ENCODE measurements at places on chromosomes 4 and X. TPM values are rescaled to one million over a fixed set of nuclear protein-coding genes. Genes with fewer than 3 reads are reported as not detected.

GRCh38 chrX:136376713-136377112 is 76.0 kb downstream of the ADGRG4 start:
- no peak for DNase-seq

- DNase-seq = no peak
Observed at GRCh38 chr4:148094149-148094548, 348.1 kb downstream of the NR3C2 start.

DNA sequence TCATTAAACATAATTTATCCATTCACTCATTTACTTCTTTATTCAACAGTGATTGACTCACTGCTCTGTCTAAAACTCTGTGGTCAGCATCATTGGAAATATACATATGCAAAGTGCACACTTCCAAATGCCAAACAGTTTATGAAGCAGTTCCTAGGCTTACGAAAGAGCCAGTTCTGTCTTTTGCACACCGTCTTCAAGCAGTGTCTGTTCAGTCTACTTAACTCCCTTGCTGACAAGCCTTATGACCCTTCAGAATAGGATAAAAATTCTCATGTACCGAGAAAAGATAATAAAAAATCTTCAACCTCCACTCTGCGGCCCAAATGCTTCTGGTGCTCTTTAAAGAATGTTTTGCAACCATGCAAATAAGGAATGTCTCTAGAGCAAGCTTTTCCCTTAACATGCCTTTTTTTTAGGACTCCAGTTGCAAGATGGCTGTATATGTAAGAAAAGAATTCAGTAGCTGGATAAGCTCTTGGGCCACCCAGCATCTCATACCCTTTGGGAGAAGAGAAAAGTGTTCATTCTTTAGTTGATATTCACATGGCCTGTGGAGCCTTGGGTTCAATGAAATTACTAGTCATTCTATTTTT is 1037.0 kb upstream of the SLIT2 start:
- DNase-seq = no peak

DNA sequence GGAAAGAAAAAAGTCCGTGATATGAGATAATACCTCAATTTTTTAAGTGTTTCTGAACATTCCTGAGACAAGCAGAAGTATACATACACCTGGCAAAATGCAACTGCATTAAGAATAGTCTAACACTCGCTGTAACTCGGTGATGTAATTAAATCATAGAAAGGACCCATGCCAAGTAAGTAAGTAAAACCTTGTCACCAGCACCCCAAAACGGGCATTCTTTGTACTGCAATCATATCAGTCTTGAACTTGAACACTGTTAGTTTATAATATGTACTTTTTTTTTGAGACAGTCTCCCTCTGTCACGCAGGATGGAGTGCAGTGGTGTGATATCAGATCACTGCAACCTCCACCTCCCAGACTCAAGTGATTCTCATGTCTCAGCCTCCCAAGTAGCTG is 47.4 kb downstream of the SMIM14 start:
- DNase-seq = no peak

DNA sequence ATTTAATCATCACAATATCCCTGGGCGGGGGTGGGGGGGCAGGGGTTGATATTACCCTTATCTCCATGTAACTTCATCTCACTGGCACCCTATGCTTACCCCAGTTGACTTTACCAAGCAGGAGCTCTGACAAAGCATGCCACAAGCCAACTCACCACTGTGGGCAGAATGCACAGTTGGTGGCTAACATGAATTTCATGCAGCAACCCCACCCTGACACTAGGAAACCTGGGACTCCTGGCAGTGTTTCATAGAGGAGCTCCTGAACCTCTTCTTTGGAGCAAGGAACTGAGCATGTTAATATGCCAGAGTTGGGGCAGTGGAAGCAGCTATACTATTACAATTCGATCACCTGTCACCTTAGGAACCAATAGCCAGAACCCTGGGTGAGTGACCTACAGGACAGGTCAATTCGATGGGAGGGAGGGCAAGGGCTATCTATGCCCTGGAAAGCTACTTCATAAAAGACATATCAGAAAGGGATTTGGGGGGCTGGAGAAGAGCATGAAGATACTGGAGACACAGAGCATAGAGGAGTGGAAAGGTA is 97.2 kb upstream of the ACSL4 start:
- no peak for DNase-seq

- DNase-seq = peak; percentile 79
Observed at GRCh38 chrX:68732906-68733493, 85.5 kb downstream of the STARD8 start.

DNA sequence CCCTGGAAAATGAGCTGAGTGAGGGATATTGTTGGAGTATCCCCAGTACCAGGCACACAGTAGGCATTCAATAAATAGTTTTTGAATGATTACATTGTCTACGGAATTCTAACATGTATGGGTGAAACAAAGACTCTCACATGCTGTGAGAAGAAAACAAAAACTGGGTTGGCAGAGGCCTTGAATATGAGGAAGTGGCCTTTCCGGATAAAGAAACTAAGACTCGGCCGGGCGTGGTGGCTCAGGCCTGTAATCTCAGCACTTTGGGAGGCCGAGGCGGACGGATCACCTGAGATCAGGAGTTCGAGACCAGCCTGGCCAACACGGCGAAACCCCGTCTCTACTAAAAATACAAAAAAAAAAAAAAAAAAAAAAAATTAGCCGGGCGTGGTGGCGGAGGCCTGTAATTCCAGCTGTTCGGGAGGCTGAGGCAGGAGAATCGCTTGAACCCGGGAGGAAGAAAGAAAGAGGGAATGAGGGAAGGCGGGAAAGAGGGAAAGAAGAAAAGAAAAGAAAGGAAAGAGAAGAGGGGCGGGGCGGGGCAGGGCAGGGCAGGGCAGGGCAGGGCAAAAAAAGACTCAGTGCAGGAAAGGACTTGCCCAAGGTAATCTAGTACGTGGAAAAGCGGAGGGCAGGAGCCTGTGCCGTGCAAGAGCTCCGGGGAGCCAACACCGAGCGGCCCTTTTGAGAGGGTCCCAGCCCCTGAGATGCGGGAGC is 689 bp upstream of the TMA16 start:
- DNase-seq = peak; percentile 47

GRCh38 chrX:40262157-40263013 is 164.6 kb upstream of the BCOR start:
- DNase-seq = peak; percentile 48

DNA sequence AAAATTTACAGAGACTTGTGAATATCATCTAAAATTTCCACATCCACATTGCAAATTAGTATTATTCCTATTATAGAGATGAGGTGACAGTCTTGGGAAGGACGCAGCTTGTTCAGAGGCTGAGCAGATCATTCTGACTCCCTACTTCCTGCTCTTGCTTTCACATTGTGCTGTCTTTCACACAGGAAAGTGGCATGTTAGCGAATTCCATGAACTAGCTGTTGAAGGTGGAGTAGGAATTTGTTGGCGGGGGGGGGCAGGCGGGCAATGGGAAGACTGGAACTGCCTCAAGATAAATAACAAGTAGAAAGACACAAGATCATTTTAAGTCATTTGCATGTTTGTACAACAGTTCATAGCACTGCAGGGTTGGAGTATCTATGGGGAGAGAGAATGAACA is 2.3 kb downstream of the PF4V1 start:
- DNase-seq = no peak

DNA sequence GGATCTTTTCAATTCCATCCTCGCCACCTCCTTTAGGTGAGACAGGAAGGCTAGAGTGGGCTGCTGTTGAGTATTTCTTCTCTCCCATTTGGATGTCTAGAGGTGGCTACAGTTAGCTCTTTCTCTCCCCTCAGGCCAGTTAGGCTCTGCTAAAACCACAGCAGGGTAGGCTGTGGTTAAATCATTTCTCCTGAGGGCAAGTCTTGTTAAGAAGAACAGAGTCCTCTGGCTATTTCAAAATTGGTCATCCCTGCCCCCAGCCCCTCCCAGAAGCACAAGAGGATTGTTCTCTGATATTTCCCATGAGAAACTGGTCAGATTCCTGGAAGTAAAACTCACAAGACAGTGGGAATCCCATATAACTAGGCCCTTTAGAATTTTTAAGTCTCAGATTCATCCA is 1359.5 kb downstream of the TECRL start:
- no peak for DNase-seq

DNA sequence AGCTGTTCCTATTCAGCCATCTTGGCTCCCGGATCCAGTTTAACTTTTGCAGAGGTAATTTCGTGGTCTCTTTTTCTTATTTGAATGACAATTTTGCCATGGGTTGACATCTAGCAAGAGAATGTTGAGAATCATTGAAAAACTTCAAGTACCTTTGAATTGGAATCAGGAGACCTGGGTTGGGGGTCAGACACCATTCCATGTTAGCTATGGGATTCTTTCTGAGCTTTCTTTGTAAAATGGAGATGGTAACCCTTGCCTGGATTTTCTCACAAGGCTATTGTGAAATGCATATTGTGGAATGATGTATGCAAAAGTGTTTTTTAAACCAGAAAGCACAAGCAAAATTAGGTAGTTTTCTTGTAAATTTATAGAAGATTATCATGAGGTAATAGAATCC is 79.1 kb upstream of the HAND2 start:
- DNase-seq = no peak

GRCh38 chr4:11423465-11423864 is 5.2 kb downstream of the HS3ST1 start:
- no peak for DNase-seq

GRCh38 chrX:110531873-110532580 is 173.4 kb downstream of the RTL9 start:
- DNase-seq = no peak

- DNase-seq = no peak
Observed at GRCh38 chr4:121662225-121662624, 34.6 kb downstream of the ANXA5 start.

DNA sequence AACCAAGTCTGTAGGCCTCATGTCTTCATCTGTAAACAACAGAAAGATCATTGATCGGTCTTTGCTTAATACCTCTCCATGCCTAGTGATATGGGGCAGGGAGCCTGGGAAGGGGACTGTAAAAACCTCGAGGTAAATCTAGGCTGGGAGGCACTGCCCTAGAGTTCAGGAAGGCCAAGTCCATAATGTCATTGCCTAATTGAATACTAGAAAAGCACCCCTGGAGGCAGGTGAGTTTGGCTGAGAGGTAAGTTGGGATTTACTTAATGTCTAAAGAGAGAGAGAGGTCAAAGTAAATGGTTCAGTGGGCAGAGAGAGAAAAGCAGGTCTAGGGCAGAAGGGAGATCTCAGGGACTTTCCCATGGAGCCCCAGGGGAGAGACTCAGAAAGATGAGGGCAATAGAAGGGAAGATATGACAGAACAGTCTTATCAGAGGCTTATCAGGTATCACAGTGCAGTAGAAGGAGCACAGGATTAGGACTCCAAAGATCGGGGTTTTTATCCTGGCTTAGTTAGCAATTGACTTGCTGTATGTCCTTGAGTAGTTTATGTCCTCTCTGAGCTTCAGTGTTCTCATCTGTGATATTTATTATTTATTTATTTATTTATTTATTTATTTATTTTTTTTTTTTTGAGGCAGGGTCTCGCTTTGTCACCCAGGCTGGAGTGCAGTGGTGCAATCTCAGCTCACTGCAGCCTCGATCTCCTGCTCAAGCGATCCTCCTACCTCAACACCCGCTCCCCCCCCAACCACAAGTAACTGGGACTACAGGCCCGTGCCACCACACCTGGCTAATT is 85.2 kb downstream of the SLC16A2 start:
- no peak for DNase-seq

DNA sequence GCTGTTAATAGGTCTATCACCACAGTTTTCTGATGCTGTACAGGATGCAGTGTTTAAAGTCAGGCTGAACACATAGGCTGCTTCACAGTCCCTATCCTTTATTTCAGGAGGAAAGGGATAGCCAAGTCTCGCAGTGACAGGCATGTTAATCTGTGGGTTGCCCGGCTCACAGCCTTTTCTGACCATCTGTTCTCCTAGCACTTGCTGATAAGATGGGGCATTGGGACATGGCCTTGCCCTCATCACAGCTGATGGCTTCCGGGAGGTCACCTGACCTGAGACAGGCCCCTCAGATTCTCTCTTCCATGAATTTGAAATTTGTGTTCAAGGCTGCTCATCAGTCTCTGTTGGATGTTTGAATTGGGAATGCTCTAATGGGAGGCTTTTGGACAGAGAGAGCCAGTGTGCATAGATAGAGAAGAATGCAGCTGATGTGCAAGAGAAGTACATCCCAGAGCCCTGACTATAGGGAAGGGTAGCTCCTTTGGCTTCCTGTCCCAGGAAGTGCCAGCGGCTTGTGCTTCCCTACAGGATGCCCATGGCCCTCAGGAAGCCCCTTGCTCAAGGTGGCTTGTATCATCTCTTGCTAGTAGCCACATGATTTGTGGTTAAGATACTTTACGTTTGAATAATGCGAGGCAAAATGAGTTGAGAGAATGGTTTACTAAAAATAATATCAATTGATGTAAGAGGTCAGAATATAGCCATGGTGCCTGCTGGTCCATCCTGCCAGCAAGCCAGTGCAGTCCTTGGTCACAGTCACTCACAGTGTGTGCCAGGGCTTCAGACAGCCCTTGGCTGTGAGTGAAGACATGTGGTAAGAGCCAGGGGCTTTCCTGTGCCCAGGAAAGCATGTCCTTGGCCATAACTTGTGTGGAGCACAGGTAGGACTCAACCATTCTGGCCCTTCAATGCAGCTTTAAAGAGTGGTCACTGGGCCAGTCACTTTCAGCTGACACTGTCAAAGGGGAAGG is 88.6 kb downstream of the TSPAN7 start:
- peak; percentile 32 for DNase-seq

DNA sequence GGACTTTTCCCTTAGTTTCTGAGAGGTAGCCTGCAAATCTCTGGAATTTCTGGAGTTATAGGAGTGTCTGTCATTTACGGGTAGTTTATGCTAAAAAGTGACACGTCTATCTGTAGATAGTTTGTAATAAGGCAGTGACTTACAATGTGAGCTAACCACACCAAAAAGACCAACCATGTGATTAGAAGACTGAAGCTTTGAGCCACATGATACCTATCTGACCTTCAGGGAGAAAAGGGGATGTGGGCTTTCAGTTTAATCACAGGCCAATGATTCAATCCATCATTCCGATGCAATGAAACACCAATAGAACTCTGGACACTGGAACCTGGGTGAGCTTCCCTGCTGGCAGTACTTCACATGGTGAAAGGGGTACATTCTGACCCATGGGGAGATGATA is 254.6 kb upstream of the GK2 start:
- DNase-seq = no peak

DNA sequence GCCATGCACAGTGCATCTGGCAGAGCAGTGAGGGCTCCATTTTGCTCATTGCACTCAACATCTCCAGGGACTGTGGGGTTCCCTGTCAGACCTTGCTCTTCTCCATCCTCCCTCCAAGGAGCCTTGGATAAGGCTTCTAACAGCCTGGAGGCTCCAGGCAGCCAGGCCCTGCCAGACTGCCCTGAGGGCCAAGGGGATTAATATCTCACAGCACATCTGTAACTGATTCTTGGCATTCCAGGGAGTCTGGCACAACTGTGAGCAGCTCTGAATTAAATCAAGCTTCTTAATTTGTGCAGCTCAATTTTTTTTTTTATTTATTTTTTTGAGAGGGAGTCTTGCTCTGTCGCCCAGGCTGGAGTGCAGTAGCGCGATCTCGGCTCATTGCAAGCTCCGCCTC is 224.5 kb upstream of the PGRMC2 start:
- no peak for DNase-seq

The TMEM47 gene
- total RNA-seq = 32.1 TPM

The PCYT1B gene
- total RNA-seq = 0.05 TPM

The SPANXC gene
- total RNA-seq = not detected

The BEND2 gene
- 0.12 TPM for total RNA-seq

The ARHGEF38 gene
- not detected for total RNA-seq

The TRPC5OS gene
- not detected for total RNA-seq
